ENCODE measurements at places on chromosomes 12 and 14.

GRCh38 chr12:41188058-41188840 is at the start of gene PDZRN4:
Gene PDZRN4 (plus strand): TSS chr12:41188320.
- peaks cover 19% of the 10 kb centered on the region for H3K27me3 ChIP-seq
- H3K4me1 ChIP-seq: no peaks in the 10 kb centered on the region
- no peak within 1 kb of the TSS for H3K4me3 ChIP-seq
- no peak for DNase-seq

GRCh38 chr12:71871116-71871515 is 31.6 kb downstream of the TBC1D15 start:
- H3K4me3 ChIP-seq: no peak overlapping the region
- DNase-seq: peak; percentile 73
- no peaks in the 10 kb centered on the region for H3K27me3 ChIP-seq
- H3K36me3 ChIP-seq: no peaks in the 10 kb centered on the region

DNA sequence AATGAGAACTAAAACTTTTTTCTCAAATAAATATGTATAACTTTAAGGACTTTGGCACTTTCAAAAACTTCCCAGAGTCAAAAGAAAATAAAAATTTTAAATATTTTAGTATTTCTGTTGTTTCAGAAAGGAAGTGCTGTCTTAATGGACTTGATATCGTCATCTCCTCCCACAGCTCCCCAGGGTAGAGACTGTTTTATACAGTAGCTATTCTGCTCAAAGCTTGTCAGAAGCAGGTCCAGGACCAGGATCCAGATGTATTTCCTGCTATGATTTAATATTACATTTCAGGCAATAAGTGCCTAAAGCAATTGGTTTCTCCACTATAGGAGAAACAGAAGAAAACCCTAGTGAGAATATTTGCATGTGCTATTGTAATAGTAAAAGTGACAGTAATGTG is 218.5 kb upstream of the G2E3 start:
- H3K27me3 ChIP-seq: no peaks in the 10 kb centered on the region
- no peak for DNase-seq
- H3K4me1 ChIP-seq: no peaks in the 10 kb centered on the region
- H3K36me3 ChIP-seq: no peaks in the 10 kb centered on the region

DNA sequence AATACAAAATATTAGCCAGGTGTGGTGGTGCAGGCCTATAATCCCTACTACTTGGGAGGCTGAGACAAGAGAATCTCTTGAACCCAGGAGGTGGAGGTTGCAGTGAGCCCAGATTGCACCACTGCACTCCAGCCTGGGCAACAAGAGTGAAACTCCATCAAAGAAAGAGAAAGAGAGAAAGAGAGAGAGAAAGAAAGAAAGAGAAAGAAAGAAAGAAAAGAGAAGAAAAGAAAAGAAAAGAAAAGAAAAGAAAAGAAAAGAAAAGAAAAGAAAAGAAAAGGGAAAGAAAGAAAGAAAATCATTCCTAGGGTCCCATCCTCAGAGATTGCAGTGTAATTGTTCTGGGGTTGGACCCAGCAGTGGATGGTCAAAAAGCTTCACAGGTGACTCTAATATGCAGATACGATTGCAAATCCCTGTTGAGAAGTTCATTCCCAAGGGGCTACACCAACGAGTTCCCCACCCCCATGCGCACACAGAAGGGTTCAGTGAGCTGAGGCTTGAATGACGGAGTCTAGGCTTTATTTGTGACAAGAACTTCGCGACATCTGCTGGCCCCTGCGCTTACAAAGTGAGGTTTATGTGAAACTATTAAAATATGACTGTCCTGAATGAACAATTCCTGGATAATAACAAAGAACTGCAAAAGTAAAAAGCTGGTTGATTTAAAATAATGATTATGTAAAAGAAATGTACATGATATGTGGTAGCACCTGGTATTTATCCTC is 17.4 kb upstream of the RNASE12 start:
- H3K27ac ChIP-seq: no peak overlapping the region
- H3K36me3 ChIP-seq: no peaks in the 10 kb centered on the region
- H3K4me1 ChIP-seq: no peaks in the 10 kb centered on the region
- no peak overlapping the region for H3K4me3 ChIP-seq
- DNase-seq: no peak

DNA sequence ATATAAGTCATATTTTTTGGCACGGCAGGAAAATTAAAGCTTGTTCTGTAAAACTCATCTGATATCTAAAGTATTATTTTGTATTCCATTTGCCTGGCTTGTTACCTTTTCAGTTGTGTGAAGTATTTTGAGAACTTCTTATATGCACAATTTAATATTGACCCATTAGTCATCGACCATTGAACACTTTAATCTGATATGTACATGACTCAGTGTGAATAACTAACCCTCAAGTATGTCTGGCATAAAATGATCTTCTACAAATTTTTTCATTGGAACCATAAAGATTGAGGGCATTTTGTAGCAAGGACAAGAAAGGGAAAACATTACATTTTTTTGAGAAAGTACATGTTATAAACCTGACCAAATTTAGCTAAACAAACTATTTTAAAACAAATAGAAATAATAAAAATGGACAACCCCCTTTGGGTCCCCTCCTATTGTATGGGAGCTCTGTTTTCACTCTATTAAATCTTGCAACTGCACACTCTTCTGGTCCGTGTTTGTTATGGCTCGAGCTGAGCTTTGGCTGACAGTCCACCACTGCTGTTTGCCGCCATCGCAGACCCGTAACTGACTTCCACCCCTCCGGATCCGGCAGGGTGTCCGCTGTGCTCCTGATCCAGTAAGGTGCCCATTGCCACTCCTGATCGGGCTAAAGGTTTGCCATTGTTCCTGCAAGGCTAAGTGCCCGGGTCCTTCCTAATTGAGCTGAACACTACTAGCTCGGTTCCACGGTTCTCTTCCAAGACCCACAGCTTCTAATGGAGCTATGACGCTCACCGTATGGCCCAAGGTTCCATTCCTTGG is 118.8 kb downstream of the SLC6A15 start:
- H3K36me3 ChIP-seq: no peaks in the 10 kb centered on the region
- DNase-seq: peak; percentile 87
- no peaks in the 10 kb centered on the region for H3K4me1 ChIP-seq
- no peak overlapping the region for H3K27ac ChIP-seq
- H3K27me3 ChIP-seq: no peaks in the 10 kb centered on the region

- no peaks in the 10 kb centered on the region for H3K27me3 ChIP-seq
- no peaks in the 10 kb centered on the region for H3K4me1 ChIP-seq
- DNase-seq: no peak
- no peak overlapping the region for H3K4me3 ChIP-seq
- no peaks in the 10 kb centered on the region for H3K36me3 ChIP-seq
These were observed 34.3 kb downstream of the NOPCHAP1 start for GRCh38 chr12:105020241-105020962.

GRCh38 chr14:100653409-100653808 is 66.2 kb upstream of the BEGAIN start:
- H3K27ac ChIP-seq: no peak overlapping the region
- peaks cover 5% of the 10 kb centered on the region for H3K27me3 ChIP-seq
- H3K4me1 ChIP-seq: no peaks in the 10 kb centered on the region
- DNase-seq: no peak
- no peak overlapping the region for H3K4me3 ChIP-seq
- H3K36me3 ChIP-seq: no peaks in the 10 kb centered on the region

DNA sequence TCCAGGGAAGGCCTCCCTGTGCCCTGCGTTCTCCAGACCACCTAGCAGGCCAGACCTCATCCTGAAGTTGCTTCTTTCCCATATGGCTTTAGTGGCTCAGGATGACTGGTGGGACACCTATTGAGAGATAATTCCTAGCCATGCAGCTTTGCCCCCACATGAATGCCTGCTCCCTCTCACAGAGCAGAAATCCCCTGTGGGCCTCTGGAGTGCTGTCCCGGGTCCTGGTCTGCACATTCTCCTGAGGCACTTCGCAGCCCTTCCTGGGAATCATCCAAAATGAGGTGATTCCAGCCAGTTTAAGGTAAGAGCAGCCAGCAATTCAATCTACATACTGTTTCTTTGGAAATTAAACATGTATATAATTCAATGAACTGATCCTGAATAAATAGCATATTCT is 135.9 kb downstream of the GPR65 start:
- no peaks in the 10 kb centered on the region for H3K36me3 ChIP-seq
- H3K4me3 ChIP-seq: no peak overlapping the region
- DNase-seq: no peak
- H3K27ac ChIP-seq: no peak overlapping the region
- H3K27me3 ChIP-seq: no peaks in the 10 kb centered on the region
- no peaks in the 10 kb centered on the region for H3K4me1 ChIP-seq

- H3K36me3 ChIP-seq: no peaks in the 10 kb centered on the region
- no peak for DNase-seq
- no peak overlapping the region for H3K27ac ChIP-seq
- H3K27me3 ChIP-seq: peaks cover 7% of the 10 kb centered on the region
- no peak overlapping the region for H3K4me3 ChIP-seq
These were observed 105.9 kb downstream of the SINHCAF start for GRCh38 chr12:31220061-31220460.

DNA sequence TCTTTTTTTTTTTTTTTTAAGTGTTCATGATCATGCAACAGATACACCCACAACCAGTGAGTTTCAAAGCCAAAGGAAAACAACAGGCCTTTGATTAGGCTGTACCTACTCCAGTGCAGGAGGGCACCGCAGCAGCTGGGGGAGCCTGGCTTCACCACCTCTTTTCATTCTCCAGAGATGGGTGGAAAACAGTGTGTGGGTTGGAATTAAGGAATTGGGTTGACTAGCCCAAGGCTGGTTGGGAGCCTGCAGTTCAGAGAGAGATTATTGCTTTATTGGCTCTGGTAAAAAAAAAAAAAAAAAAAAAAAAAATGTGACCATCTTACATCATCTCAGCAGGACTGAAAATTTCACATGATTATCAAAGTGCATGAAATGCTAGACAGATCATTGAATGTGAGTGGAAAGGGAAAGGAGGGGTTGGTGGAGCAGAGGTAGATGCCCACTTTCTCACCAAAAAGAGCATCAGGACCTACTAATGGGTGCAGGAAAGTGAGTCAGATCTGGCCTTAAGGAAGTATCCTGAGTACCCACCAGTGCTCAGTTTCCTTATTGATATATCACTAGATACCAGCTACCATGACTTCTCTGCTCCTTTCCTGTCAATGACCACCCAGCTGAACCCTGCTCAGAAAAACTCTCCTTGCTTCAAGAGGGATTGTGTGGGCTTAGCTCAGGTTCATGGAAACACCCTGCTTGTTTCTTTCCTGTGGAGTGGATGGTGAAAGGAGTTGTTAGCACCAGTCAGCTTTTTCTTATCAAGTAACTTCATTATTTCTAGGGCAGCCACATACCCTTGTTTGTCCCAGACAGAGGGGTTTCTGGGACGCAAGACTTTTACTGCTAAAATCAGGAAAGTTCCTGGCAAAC is 54.8 kb upstream of the DYRK2 start:
- H3K36me3 ChIP-seq: no peaks in the 10 kb centered on the region
- no peak overlapping the region for H3K4me3 ChIP-seq
- no peak for DNase-seq
- H3K4me1 ChIP-seq: no peaks in the 10 kb centered on the region

DNA sequence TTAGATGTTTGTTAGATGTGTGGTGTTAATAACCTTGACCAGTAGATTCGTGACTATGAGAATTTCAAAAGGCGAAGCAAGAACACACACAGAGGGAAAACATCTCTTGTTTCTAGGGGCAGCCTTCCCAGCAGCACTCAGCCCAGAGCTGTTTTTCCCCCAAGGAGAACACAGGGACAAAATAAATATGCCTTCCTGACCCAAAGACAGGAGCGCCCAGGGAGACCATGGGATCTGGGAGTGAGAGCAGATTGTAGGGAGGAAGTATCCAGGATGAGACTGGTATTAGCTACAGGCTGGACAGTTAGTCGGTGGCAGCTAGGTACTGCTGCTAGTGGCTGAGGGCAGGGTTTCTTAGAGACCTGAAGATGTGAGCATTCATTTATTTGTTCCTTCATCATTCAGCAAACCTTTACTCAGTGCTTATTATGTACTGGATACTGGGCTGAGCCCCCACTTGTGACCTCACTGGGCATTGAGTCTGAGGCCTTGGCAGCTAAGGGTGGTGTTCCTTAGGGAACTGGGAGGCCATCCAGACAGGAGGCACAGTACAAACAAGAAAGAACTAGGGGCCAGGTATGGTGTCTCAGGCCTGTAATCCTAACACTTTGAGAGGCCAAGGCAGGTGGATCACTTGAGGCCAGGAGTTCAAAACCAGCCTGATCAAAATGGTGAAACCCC is 469.8 kb downstream of the ZFP36L1 start:
- H3K4me3 ChIP-seq: no peak overlapping the region
- H3K27me3 ChIP-seq: no peaks in the 10 kb centered on the region
- DNase-seq: no peak
- H3K4me1 ChIP-seq: no peaks in the 10 kb centered on the region
- H3K27ac ChIP-seq: no peak overlapping the region

- H3K27me3 ChIP-seq: no peaks in the 10 kb centered on the region
- peaks cover 14% of the 10 kb centered on the region for H3K4me1 ChIP-seq
- peak overlapping the region; percentile 96 for H3K27ac ChIP-seq
- H3K36me3 ChIP-seq: no peaks in the 10 kb centered on the region
- no peak overlapping the region for H3K4me3 ChIP-seq
- peak; percentile 95 for DNase-seq
These were observed 78.7 kb downstream of the LRRC74A start for GRCh38 chr14:76904740-76905569.

GRCh38 chr12:52956987-52957386 is 8.1 kb downstream of the KRT18 start:
- H3K4me1 ChIP-seq: no peaks in the 10 kb centered on the region
- no peak overlapping the region for H3K27ac ChIP-seq
- H3K4me3 ChIP-seq: no peak overlapping the region
- H3K36me3 ChIP-seq: no peaks in the 10 kb centered on the region
- H3K27me3 ChIP-seq: no peaks in the 10 kb centered on the region
- DNase-seq: peak; percentile 70

DNA sequence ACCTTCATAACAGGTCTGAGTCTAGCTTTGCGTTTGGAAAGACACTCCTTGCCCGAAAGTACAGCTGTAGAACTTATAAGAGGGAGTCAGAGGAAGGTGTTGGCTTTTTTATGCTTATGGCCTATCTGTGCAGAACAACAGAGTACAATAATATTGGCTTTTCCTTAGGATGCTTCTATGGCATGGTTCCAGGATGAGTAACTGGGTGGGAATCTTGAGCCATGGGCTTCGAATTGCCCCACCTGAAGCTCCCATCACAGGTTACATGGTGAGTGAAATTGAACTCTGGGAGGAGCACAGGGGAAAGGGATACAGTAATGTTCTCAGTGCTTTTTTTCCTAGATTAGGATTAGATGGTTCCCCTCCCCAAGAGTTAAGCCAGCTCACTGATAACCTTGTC is 13.0 kb downstream of the PARP2 start:
- no peaks in the 10 kb centered on the region for H3K4me1 ChIP-seq
- peaks cover 7% of the 10 kb centered on the region for H3K36me3 ChIP-seq
- DNase-seq: no peak
- no peak overlapping the region for H3K27ac ChIP-seq
